ENCODE measurements at places on chromosomes 1 and 21.
A peak's percentile ranks its signal among the peaks of the same experiment; 100 is the strongest.

- no peak for DNase-seq
Observed at GRCh38 chr1:87389011-87389410, 60.3 kb downstream of the LMO4 start.

DNA sequence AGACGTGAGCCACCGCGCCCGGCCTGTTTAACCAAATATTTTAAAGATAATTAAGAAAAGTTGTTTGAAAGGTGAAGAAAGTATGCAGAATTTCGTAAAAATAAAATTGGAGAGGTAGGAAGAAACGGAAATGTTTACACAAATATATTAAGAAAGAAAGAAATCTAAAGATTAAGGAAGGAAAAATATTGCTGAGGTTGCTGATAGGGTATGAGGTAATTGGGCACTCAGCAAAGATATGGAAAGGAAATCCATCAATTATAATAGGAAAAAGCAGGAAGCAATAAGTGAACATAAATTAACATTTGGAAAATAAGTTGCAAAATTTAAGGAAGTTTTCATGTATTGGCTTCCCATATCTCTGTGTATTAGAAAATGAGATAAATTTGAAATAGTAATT lies 225.9 kb downstream of the KCNT2 start:
- DNase-seq = no peak

DNA sequence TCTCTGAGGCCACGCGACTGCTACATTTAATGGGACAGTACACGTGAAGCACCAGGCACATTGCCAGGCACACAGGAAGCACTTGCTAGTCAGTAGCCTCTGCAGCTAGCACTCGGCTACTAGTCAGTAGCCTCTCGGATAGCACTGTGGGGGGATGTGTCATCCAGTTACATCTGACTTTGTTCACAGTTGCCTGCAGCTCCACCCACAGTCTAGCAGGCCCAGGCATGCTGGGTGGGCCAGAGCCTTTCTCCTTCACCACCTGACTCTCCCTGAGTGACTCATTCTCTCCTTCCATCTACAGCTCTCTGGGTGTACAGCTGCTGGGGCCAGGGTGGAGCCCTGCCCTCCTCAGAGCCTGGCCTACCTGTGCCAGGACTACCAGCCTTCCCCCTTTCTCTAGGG lies 51.5 kb downstream of the PTPRF start:
- DNase-seq = peak; percentile 82

GRCh38 chr1:190436615-190437014 lies 41.0 kb downstream of the BRINP3 start:
- peak; percentile 28 for DNase-seq

All from astrocyte of the cerebellum (primary cell).